ENCODE measurements at places on chromosomes 6 and 20.

DNA sequence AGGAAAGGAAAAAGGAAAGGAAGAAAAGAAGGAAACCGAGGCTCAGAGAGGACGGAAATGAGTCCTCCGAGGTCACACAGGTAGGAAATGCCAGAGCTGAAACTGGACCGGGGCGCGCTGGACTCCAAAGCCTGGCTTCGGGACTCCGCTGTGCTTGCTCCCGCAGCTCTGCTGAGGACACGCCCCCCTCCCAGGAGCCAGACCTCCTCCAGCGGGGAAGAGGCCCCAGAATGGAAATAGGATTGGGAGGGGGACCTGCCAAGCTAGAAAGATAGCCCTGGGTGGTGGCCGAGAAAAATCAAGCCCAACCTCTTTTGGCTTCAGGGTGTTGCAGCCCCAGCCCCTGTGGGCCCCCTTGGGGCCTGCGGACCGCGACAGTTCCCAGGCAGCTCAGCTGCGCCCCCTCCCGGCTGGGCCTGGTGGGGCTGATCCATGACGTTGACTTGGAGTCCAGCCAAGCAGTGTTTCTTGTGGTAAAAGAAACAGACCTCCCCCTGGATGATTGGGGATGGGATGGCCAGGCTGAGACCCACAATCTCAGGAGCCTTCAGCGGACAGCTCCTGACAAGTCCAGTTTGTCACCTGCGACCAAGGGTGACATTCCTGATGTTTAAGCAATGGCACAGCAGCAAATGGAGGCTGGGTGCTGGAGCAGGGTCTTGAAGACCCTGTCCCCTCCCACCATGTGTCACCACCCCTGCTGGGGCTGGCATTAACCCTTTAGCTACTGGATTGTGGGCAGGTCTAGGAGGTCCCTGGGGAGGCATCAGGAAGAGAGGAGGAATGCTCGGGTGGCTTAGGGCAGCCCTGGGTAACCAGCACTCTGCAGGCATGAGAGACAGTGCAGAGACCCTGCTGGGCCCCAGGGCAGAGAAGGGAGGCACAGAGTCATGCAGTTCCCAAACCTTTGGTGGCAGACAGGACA is 55.4 kb downstream of the RIPOR3 start:
- DNase-seq, result peak; percentile 93

DNA sequence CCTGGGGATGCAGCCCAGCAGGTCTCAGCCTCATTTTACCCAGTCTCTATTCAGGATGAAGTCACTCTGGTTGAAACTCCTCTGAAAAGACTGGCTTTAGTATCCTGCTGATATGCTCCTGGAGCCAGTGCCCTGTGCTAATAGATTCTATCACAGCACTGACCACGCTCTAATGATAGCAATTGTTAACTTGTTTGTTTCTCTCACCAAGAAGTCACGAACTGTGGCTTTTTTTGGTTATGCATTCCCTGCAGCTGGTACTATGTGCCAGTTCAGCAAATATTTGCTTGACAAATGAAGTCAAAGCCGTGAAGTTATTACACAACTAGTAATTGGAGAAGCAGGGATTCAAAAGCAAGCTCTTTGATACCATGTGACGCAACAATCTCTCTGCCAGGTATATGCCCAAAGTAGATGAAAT is 754.6 kb downstream of the KIF16B start:
- DNase-seq, result no peak

DNA sequence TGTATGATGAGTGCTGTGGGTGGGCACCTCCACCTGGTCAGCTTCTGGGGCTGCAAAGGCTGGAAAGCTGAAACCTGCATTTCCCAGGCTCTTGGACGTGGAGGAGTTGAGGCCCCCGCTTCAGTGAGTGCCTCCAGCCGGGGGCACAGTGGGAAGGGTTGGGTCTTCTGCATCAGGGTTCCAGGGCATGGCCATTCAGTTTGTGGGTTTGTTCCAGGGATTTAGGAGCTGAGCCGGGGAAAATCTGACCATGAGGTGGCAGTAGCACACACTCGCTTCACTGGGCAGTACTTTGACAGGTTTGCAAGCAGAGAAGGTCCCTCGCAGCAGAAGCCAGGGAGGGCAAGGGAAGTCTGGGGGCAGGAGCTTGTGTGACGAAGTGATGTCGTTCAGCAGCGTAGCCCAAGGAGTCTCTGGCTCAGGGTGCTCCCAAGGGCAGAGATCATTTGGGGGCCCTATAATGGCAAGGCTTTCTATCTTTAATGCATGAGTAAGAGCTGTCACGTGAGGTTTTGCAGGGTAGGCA is 69.5 kb upstream of the SULF2 start:
- DNase-seq, result peak; percentile 49

DNA sequence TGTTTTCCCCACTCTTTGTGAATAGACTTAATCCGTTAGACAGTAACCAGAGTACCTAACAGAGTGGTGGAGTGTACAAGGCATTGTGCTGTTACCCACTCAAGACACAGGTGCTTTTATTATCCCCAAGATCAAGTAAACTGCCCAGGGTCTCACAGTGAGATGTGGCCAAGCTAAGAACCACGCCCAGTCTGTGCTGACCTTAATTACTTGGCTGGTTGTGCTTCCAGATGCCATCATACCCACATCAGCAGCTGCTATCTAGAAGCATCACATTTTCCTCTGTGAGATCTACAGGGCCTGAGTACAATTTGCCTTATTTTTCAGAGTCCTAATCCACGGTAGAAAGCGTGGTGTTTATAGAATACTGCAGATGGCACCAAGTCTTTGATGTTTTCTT is 70.3 kb downstream of the GFRA4 start:
- no peak for DNase-seq

- no peak for DNase-seq
Measured at GRCh38 chr6:163543321-163543720, 128.8 kb downstream of the QKI start.

DNA sequence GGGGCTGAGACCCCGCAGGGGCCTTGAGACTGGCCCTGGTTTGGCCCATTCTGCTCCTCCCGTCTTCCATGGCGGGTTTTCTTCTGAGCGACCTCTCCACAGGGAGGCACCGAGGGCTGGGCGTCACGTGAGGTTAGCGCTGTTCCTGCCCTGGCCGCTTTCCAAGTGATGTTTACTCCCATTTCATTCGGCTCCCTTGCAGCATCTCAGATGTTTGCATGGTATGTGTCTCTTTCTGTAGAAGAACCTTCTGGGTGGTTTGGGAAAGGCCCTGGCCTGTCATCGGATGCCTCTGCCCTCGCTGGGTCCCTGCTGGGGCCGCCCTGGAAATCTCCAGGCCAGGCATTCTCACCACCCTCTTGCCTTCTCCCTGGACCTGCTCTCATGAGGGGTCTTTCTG is 17.3 kb downstream of the RAMACL start:
- DNase-seq, result no peak

- no peak for DNase-seq
Measured at GRCh38 chr6:157099912-157100593, 223.3 kb downstream of the TMEM242 start.

- no peak for DNase-seq
Measured at GRCh38 chr6:127968394-127968793, 67.5 kb upstream of the THEMIS start.

DNA sequence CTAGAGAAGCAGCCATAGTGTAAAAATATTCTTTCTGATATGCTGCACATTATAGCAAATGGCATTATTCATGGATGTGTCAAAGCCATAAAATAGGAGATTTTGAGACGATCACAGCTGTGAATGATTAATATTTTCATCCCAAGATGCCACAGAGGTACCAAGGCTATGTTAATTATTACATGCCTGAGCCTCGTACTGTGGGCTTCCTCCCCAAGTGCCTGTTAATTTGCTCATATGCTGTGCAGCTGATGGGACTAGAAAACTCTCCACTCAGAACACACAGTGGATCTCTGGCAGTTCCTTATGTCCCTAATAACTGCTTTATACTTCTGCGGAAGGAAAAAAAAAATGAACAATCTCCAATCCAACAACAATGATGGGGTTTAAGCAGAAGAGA is 184.9 kb upstream of the TSHZ2 start:
- DNase-seq, result no peak

GRCh38 chr6:113994934-113995342 is 24.0 kb upstream of the HDAC2 start:
- DNase-seq, result peak; percentile 65

- DNase-seq, result no peak
Measured at GRCh38 chr20:4820806-4821518, 99.3 kb downstream of the PRND start.

DNA sequence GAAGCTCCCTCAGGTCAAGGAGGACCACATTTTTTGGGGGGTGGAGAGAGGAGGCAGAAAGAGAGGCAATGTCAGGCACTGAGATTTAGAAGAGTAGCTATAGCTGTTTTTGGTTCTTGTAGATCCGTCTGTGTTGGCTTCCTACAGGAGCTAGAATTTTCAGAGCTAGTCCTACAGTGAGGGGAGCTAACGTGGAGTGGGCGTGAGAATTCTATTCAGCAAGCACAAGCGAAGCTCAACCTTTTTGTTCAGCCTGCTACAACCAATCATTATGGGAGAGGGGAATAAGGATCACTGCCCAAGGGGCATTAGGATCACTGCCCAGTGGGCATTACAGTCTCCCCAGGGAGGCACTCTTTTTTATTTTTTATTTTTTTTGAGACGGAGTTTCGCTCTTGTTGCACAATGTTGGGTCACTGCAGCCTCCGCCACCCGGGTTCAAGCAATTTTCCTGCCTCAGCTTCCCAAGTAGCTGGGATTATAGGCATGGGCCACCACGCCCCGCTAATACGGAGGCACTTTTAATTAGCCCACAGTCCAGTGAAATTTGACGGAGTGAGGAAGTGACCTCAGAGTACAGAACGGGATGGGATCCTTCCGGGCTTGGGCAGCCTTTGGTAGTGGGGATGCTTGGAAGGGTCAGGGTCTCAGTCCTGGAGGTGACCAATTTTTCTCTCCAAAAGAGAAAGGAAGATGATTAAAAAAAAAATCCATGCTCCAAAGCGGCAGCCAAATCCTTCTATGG is 1.1 kb upstream of the PANK2 start:
- peak; percentile 65 for DNase-seq

DNA sequence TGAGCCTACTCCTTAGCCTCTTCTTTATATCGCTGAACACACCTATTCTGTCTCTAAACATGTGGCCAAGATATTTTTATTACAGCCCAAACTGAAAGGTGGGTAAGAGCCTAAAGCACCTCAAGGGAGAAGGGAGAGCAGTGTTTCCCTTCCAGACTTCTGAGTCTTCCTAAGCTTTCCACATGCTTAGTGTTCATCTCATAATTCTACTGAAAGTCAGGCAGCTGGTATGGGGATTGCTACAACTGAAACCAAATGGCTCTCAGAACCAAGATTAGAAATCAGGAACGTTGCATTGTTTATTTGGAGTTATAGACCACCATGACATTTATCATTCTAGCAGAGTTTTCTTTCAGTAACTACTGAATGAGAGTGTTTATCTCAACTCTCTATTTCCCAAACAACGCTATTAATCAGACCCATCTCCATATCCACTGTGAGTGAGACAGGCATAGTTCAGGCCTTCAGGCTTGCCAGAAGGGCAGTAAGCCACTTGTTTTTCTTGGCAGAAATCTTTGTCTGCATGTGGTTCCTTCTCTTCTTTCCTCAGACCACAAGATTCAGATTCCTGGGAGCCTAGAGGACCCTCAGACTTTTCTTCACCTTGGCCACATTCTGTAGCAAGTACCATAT is 22.8 kb downstream of the VGLL2 start:
- DNase-seq, result no peak

GRCh38 chr6:155832596-155832995 is 377.0 kb upstream of the NOX3 start:
- DNase-seq, result no peak

DNA sequence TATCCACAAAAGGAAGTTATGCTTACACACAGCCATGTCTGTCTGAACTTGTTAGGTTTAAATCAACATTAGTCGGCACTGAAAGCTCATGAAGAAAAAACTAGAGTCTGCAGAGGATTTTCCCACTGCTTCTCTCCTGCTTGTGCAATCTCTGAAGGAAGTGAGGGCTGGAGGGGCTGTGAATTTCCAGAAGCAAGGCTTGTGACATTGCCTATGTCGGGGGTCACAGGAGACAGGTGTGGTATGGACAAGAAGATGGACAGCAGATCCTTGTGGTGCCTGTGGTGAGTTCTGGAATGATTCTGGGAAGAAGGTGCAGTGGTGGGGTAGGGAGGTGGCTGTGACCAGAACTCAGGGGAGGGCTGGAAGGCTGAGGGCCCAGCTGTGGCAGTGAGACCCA is 84.3 kb upstream of the TRAF3IP2 start:
- DNase-seq, result no peak

DNA sequence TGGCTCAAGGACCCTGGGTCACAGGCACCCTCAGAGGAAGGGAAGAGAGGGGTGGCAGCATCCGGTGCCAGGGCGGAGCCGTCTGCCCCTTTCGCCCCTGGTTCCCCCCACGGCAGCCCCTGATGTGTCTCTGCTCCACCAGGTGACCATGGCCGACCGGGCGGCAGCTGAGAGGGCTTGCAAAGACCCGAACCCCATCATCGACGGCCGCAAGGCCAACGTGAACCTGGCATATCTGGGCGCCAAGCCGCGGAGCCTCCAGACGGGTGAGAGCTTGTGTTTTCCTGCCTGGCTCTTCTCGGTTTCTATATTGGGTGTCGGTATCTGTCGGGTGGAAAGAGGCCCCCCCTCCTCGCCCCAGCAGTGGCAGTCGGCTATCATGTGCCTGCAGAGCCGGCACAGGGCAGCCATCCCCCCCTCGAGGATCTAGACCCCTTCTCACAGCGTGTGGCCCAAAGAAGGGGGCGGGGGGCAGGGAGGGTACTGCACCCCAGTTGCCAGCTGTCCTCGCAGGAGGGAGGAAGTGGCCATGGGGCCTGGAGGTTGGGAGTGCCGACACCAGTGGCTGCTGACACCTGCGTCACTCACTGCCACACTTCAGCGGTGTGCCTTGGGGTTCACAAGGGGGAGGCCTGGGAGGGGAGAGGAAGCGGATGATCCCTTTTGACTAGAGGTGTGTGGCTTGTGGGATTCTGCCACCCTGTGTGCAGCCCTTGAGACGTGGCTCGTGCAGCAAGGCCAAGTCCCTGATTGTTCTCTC is 1.5 kb downstream of the RBM38 start:
- DNase-seq, result no peak

- DNase-seq, result no peak
Measured at GRCh38 chr6:134172706-134173365, 120.4 kb upstream of the SLC2A12 start.

GRCh38 chr6:53327017-53327395 is 21.7 kb downstream of the ELOVL5 start:
- DNase-seq, result no peak

DNA sequence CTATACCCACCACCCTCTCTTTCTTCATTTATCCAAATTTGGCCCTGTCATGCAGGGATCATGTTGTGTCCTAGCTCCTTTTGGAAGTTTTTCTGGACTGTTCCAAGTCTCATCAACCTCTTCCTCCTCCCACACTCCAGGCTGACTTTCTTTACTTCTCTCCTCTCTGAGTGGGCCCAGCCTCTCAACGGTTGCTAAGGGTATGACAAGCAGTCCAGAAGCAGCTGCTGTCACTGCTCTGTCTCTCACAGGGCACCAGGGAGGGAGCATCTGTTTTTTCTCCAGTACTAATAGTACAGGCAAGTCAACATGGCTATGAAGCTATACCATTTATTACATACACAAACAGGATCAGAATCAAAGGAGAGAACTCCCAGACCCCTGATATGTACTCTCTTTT is 8.2 kb downstream of the NT5DC1 start:
- DNase-seq, result no peak

- DNase-seq, result no peak
Measured at GRCh38 chr6:143759666-143760065, 81.9 kb downstream of the PHACTR2 start.

GRCh38 chr6:68575765-68576439 is 59.2 kb upstream of the ADGRB3 start:
- DNase-seq, result no peak

- DNase-seq, result no peak
Measured at GRCh38 chr6:33592595-33593413, 12.7 kb upstream of the BAK1 start.

Measured in HuH-7 (cell line).